ENCODE measurements at places on chromosomes 16 and 17.

- no peak for DNase-seq
Measured at GRCh38 chr16:68227183-68227793, 8.6 kb downstream of the ESRP2 start.

- DNase-seq = no peak
Measured at GRCh38 chr17:50044483-50044882, 11.4 kb upstream of the ITGA3 start.

DNA sequence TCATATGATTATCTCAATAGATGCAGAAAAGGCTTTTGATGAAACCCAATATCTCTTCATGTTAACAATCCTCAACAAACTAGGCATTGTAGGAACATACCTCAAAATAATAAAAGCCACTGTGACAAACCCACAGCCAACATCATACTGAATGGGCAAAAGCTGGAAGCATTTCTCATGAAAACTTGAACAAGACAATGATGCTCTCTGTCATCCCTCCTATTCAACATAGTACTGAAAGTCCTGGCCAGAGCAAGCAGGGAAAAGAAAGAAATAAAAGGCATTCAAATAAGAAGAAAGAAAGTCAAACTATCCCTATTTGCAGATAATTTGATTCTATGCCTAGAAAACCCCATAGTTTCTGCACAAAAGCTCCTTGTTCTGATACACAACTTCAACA, 999.2 kb upstream of the GOT2 start:
- DNase-seq = no peak

DNA sequence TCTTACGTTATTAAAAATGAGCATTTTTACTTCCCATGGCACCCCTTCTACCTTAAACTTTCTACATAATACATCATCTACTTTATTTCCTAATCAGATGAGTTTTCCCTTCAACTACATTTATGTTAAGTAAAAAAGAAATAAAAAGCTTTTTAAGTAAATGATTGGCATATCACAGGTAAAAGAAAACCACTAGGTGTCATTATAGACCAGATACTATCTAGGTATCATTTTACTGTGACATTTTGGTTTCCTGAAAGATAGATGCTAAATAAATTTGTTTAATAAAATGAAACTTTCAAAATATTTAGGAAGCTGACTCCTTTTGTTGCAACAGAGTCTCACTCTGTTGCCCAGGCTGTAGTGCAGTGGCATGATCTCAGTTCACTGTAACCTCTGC, 3.8 kb upstream of the CMTM1 start:
- no peak for DNase-seq

DNA sequence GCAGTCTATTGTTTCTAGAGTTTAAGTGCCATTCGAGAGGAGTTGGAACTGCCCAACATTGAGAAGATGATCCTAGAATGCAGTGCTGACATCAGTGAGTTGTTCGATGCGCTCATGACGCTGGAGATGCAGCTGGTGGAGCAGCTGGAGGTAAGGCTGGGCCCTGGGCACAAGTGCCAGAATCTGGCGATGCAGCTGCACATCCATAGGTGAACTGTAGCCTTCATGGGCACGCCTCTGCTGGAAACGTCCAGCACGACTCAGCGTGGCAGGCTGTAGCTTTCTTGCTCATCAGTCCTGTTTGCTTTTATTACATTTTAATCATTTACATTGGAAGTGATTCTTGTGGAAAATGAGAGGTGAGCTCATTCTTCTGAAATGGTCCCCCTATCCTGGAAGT, 31.7 kb downstream of the DRC3 start:
- DNase-seq = no peak

GRCh38 chr16:68927018-68927417, 83.7 kb downstream of the TANGO6 start:
- DNase-seq = no peak

DNA sequence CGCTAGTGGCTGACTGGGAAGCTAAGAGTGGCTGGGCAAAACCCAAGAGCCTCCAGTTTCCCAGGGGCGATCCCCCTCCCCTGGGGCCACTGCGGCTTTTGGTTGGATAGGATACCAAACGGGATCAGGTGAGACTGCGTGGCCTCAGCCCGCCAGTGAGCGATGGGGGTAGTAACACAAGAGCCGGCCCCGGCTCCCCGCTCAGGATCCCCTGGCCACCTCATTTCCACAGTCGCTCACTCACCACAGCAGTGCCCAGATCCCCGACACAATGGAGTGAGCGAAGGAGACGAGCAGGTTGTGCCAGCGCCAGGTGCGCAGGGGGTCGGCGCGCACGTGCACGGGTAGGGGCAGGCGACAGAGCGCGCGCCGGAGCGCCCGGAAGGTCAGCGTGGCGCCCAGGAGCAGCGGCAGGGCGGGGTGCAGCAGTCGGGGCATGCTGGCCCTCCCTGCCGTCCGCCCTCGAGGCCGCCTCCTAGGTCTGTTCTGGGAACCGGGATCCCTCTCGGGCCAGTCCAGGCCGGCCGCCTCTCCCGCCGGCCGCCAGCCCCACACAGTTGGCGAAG, 290 bp downstream of the TLCD1 start:
- DNase-seq = no peak

- no peak for DNase-seq
Measured at GRCh38 chr17:43412166-43412565, 13.4 kb downstream of the ARL4D start.

DNA sequence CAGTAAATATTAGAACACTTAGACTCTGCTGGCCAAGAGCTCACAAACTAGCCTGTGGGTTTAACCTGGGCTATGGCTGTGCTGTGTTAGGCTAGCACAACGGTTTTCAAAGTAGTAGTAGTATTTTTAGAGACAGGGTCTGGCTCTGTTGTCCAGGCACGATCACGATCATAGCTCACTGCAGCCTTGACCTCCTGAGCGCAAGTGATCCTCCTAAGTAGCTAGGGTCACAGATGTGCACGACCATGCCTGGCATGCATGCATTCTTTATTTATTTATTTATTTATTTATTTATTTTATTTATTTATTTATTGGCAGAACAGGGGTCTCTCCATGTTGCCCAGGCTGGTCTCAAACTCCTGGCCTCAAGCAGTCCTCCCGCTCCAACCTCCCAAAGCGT, 10.3 kb downstream of the MRPL27 start:
- DNase-seq = no peak

DNA sequence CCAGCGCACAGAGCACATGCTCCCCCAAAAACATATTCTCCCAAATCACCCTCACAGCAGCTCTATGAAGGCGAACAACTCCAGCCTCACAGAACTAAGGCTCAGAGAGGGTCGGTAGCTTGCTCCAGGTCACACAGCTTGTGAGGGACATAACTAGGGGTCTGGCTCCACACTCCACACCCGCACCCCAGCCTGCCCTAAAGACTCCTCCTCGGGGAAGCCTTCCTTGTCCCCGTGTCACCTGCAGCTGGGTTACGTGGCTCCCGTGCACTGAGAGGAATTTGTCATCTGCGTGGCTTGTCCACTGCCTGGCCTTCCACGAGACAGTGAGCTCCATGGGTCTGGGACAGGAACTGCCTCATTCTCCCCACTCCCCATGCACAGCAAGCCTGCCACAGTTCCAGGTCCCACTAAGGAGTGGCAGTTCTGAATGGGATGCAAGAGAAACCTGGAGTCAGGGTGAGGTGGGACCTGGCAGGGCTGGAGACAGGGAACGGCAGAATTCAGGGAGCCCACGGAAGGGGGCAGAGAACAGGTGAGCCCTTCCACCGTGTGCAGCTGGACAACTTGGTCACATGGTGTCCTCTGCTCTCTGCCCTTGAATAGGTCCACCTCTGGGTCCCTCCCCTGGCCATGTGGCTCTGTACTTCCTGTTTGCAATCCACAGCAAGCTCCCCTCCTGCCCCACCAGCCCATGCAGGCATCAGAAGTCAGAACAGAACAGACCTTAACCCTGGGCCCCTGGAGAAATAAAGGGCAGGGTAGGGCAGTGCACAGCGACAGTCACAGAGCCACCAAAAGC, 27.4 kb downstream of the TNFRSF13B start:
- no peak for DNase-seq

- DNase-seq = no peak
Measured at GRCh38 chr16:11497851-11498289, 88.8 kb downstream of the LITAF start.

- no peak for DNase-seq
Measured at GRCh38 chr17:48194097-48194550, 86.6 kb downstream of the SNX11 start.

DNA sequence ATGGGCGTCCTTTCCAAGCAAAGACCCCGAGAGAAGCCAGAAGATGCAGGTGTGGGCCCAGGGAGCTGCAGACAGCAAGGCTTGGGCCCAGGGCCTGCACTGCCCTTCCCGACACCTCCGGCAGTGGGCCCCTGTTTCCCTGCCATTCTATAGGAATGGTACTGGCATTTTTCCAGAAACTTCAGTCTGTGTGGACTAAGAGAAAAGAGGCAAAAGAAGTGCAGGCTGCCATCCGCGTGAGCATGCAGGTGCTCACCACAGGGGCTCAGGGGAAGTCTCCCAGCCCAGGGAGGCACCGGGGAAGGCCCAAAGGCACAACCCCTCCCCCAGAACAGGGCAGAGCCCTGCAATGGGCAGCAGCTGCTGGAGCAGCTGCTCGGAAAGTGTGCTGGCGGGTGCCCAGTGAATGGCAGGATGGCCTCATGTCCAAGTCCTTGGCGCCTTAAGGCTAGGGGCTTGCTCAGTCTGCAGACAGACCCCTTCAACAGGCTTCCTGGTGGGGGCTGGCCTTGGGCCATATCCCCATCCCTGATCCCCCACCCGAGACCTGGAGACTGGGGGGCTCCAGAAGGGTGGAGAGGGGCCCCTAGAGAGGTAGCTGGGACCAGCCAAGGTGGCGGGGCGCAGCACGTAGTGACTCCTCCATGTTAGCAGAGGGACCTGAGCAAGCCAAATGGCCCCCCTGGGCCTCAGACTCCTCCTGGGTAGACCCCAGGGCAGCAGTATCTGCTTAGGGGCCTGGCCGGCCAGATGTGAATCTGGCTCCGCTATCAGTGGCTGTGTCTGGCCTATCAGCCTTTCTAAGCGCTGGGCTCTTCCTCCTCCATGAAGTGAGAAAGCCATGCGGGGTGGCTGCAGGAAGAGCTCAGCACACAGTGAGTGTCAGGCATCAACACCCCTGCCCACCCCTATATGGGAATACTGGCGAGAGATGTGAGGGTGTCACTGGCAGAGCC, 6.7 kb upstream of the TPPP3 start:
- DNase-seq = no peak

DNA sequence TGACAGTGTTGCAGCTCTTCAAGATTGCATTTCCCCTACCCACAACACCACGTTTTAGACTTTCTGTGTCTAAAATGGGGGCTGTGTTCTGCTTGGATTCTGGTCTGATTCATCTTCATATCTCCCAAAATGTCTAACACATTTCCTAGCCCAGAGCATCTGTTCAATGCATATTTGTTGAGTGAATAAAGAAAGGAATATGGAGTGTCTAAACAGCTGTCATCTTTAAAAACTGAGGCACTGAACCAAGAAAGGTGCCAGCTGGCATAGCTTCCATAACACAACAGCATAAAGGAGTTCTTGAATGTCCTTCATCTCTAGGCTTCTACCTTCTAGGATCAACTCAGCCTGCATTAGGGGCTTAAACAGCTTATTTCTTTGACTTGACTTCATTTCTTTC, 67.4 kb downstream of the CDH11 start:
- no peak for DNase-seq

GRCh38 chr17:20171741-20172365, 162.7 kb downstream of the SPECC1 start:
- no peak for DNase-seq

- no peak for DNase-seq
Measured at GRCh38 chr16:87417528-87417910, 25.4 kb downstream of the MAP1LC3B start.

GRCh38 chr16:49048557-49048956, 233.1 kb downstream of the CBLN1 start:
- no peak for DNase-seq

DNA sequence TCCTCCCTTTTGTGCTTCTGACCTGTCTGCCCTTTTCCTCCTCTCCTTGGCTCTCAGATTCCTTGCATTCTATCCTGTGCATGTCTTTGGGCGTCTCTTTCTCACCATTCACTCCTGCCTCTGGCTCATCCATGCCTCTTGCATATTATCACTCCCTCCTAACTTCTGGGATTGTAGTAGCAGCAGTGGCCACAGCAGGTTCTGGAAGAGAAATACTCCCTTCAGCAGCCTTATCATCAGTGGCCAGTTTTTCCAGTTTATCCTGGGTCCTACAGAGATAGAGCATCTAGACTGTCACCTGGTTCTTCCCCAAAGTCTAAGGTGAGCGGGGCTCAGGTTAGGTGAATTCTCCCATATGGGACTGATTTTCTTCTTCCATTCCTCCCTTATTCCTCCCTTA, 354.0 kb upstream of the CCL2 start:
- DNase-seq = no peak

DNA sequence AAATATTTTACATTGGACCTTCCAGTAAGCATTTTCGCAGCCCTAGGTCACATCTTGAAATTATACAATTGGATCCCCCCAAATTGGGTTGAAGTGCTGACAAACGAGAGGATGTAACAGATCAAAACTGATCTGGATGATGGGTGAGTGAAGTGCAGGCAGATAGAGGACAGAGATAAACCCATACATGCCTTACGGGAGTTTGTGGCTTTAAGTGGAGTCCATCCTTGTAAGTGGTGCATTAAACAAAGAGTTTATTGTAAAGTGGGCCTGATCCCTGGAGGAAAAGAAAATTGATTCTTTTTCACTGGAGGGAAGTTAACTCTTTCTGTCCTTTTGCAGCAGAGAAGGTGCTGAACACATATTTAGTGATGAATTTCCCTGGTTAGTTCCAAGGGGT, 39.0 kb upstream of the KCNJ2 start:
- DNase-seq = no peak

DNA sequence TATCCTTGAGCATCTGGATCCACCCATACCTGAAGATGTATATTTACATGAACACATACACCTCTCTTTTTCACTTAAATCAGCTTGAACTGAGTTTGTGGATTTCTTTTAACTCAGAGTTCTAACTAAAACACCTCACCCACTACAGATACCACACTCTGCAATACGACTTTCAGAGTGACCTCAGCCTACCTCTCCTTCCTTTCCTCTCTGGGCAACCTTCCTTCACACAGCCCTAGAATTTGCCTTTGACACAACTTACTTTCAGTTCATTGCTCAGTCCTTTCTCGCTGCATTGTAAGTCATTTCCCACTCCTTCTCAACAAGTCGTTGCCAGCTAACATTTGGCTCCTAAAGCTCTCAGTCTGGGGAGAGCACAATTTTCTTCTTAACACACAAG, 151.9 kb upstream of the IRX3 start:
- no peak for DNase-seq

DNA sequence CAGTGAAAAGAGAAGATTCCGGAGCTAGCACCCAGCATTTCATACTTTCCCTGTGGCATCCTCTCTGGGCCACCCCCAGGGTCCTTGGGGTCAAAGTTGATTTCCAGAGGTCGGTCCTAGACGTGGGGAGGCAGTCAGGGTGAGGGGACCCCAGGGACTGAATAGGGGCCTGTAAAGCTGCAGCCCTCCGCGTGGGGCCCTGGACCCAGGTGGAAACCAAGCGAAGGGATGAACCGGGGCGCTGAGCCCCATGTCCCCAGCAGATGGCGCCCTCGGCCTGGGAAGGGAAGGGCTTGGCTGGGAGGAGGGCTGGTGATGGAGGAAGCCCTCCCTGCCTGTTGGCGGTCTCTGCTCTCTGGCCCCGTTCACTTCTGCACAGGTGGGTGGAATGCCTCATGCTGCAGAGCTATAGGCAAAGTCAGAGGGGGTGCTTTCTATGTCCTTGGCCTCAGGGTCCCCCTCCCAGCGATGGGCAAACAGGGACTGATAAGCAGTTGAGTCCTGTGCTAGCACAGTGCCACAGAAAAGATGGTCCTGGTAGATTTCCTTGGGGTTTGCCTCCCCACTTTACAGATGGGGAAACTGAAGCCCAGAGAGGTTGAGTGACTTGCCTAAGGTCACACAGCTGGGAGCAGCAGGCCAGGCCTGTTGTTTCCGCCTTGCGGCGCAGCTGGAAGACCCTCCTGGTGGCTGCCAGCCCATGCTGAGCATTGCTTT, 163.4 kb upstream of the CIBAR2 start:
- peak; percentile 46 for DNase-seq
